ENCODE measurements at places on chromosomes 5 and 9.
A peak's percentile ranks its signal among the peaks of the same experiment; 100 is the strongest.

- DNase-seq, result peak; percentile 44
These were observed 3.2 kb downstream of the ZNF366 start for GRCh38 chr5:72503888-72504491.

DNA sequence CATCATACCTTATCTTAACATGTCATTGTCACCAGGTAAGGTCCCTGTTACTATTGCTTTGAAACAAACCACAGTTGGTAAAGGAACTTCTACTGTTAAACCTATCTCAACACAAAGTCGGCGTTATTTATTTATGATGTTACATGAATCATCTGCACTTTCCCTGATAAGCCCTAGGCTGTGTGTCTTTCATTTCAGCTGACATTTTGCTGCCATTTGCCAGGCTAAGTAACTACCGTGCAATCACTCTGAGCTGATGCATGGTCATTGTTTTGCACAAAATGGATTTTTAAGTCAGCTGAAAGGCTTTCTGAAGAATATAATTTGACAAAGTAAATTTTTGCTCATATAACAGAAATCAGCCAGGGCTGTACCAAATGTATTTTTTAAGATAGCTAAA is 546.5 kb downstream of the ZNF608 start:
- no peak for DNase-seq

DNA sequence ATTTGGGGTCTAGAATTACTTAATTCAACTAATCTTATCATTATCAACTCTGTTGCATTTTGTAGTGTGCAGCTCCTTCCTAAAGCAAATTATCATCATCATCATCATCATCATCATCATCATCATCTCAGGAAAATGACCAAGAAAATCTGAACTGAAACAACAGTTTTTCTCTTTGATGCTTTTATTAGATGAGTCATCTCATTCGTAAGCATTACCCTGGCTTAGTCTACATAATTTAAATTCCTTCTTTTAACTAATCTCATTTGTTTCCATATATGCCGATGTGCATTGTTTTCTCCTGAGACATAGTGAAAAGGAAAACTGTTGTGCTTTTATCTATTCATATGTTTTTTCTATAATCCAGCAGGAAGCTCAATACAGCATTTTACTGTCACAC is 173.0 kb upstream of the PDE4D start:
- DNase-seq, result peak; percentile 1

DNA sequence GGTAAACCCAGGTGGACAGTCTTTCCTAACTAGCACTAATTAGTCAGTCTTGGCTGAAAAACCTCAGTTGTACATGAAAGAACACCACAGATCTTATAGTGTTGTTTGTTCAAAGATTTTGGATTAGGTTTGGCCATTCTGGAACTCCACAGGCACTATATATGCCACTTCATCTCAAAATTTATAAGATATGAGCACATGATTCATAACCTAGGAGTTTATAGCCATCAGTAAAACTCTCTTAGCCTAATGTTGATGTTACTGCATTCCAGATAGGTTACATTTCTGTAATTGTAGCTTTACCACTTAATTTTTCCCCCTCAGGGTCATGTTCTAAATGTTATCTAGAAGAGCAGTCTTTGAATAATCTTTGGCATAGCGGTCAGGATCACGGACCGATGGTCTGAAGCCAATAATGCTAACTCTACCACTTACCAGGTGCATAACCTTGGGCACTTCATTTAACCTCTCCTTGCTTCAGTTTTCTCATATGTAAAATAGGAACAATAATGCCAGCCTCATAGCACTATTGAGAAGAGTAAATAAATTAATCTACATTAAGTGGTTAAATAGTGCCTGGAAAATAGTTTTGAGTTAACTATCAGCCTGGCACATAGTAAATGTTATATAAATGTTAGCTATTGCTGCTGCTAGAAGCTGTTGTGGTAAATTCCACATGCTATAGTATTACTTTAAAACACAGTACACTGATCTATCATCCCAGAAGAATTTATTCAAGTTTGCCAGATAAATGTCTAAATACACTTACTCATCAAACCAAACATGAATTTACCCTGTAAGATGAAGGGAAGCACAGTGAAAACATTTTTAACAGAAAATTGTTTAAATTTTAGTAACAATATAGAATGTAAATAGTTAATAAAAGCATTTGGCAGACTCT is 743.9 kb downstream of the NR2F1-AS1 start:
- peak; percentile 81 for DNase-seq

- peak; percentile 83 for DNase-seq
These were observed 14.6 kb upstream of the COL15A1 start for GRCh38 chr9:98929071-98929470.

GRCh38 chr5:149285153-149285552 is 13.5 kb downstream of the AFAP1L1 start:
- no peak for DNase-seq

- DNase-seq, result peak; percentile 72
These were observed at the start of gene GNPDA1 for GRCh38 chr5:142012792-142013388. Gene GNPDA1, minus strand, starts transcription at chr5:142013027. Its CDS starts 992 bp downstream, at chr5:142012035.

DNA sequence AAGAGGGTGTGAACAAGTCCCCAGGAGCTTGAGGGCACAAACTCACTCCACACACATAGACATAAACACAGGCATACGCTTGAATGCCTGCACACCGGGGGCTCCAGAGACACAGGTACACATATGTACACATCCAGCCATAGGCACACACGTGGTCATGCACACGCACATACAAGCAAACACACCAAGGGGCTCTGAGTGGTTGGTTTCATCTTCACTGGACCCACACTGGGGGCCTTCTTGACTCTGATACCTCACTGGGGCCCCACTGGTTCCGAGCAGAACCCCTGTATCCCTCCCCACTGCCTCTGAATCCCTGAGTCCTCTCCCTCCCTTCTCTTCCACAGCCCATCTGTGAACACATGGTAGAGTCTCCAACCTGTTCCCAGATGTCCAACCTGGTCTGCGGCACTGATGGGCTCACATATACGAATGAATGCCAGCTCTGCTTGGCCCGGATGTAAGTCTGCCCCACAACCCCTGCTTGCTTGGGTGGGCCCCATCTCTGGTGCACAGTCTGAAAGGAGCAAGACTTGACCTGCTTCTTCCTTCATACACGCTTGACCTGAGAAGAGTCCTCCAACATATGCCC is 6.4 kb downstream of the SPINK4 start:
- DNase-seq, result no peak

GRCh38 chr5:139181835-139182452 is 16.2 kb downstream of the SIL1 start:
- DNase-seq, result peak; percentile 66

Data from IMR-90 (cell line).